ENCODE measurements at places on chromosomes 2 and 18.

DNA sequence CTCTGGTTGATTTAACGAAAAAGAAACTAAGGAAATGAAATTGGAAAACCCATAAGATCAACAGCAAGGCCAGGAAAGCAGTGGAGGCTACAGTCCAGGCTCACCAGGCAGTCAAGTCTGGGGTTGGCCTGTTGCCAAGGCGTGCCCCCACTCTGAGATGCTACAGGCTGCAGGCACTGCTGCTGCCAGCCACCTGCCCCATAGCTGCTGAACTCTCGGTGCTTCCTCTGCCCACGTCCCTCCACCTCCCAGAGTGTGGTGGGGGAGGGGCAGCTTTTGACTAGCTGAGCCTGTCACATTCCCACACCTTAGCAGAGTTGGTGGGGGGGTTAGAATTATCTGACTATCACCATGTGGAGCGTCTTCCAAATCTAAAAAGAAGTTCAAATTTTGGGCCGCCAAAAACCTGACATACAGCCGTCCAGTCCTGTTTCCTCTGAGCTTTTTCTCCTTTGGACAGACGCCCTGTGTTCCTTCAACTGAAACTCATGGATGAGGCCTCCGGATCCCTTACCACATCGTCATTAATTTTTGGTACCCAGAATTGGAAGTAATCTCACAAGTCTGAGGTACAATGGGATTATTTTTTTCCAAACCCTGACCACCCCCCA lies 3.9 kb upstream of the SH3RF3 start:
- no peak for DNase-seq

- no peak for DNase-seq
Observed at GRCh38 chr2:178392215-178392614, 58.8 kb downstream of the PRKRA start.

GRCh38 chr2:197786010-197786877 lies 1.1 kb upstream of the BOLL start:
- DNase-seq: peak; percentile 69

DNA sequence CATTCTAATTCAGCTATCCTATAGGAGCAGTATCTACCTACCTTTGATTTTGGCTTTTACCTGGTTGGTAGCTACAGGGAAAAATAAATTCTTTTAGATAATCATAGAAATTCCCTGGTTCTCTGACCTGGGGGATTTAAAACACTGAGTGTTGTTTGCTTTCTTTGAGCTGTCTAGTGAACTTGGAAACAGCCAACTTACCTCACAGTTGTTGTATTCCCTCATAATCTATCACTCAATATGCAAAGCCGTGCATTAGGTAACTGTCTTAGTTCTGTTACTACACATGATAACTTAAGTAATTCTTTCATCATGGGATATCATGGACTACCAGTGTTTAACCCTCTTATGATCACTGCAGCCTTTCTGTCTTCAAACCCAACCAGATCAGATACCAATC lies 127.8 kb downstream of the TTC27 start:
- DNase-seq: no peak

DNA sequence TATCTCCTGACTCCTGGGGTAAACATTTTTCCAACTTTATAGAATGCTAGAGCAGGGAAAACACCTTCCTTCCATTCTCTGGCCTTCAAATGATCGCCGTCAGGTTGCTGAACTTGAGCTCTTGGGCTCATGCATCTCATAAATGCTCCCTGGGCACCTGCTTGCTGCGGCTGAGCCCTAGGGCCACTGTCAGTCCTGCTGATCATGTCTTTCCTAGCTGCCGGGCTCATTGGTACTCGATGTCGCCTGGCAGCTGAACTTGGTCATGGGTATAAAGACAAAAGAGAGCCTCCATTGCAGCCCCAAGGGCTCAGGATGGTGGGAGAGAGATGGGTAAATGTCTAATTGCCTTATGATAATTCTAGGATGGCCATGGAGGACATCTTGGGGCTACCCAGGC lies 80.6 kb downstream of the HS1BP3 start:
- DNase-seq: no peak

GRCh38 chr2:15226661-15227060 lies 334.5 kb downstream of the NBAS start:
- no peak for DNase-seq

GRCh38 chr2:113407446-113408099 lies 29.9 kb upstream of the ZNG1B start:
- DNase-seq: no peak

DNA sequence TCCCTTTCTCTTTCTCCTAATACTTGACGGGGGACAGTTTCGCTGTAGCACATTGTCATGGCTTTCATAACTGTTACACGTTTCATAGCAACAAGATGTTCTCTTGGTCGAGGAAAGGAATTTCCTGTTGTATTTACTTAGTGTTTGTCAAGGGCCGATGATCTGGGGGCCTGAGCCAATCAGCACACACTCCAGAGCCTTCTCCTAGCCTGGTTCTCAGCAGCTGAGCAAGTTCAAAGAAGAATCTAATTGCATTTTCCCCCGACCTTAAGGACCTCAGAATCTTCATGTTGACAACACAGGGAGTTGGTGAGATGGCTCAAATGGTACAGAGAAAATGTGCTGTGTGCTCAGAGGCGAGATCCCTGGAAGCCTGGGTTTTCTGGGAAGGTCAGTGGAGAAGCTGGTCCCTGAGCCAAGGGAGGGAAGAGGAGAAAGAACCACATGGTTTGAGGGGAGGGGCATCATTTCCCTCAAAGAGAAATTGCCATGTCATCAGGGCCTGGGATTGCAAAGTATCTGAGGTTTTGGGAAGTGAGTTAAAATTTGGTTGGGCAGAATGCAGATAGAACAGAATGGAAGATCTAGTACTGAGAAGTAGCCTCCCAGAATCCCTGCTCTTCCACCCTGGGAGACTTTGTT lies 76.9 kb upstream of the AGAP1 start:
- DNase-seq: no peak

GRCh38 chr2:28357948-28358667 lies 34.5 kb upstream of the FOSL2 start:
- DNase-seq: no peak

DNA sequence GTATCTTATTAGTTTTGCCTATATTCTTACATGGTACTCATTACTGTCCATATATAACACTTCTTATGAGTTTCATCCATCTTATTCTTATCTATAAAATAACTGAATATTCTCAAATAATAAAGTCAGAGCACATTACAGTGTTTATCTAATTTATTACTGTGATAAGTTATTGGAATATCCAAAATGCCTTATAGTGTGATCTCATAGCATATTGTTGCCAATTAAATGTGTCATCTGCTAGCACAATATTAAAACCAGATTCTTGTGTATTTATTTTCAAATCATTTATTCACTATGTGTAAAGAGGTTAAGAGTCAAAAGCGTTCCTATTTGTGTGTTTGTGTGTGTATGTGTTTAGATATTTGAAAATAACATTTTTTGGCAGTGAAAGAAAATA lies 151.9 kb downstream of the WDR7 start:
- DNase-seq: no peak

GRCh38 chr2:52919673-52920072 lies 847.9 kb upstream of the CHAC2 start:
- no peak for DNase-seq

DNA sequence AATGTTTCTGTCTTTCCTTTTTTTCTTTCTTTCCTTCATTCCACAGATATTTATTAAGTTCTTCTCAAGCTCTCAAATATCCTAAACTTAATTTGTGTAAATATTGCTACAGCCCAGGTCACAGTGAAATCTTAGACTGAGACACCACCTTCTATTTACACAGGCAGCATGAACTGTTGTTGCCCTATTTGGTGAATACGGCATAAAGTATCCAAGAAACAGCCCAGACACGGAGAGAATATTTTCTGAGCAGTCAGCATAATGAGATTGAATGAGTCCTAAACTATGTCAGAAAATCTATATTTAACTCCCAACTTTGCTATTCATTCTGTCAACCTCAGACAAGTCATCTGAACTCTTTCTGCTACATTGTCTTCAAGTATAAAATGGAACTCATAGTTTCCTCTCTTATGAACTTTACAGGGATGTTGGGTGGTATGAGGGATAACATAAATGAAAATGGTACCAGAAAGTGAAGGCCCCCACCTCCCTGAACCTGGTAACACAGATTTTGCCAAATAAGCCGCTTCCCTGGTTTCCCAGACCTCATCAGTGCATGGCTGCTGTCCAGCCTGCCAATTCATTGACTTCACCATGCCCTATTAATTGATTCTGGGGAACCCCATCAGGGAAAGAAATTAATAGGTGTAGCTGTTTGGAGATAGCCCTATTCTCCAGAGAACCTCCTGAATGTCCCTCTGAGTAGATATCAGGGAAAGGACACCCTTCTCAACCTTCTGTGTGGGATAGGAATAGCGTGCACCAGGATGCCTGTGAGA lies 235.9 kb downstream of the SETBP1 start:
- DNase-seq: no peak

DNA sequence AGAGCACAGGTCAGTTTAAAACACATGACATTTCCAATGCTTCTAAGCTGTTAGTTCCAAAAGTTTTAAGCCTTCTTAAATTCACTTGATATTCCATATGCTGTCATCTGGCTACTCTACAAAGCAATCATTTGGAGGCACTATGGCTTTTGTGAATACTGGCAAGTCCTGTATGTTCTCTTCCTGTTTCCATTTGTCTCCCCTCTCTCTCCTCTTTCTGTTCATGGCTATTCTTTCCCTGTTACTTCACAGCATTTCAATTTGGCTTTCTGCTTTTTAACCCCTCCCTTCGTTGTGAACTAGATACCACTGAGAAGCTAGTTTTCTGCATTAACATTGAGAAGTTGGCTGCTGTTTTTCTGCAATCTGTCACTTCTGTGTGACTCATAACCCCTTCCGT lies 1337.2 kb upstream of the CELF4 start:
- DNase-seq: no peak

DNA sequence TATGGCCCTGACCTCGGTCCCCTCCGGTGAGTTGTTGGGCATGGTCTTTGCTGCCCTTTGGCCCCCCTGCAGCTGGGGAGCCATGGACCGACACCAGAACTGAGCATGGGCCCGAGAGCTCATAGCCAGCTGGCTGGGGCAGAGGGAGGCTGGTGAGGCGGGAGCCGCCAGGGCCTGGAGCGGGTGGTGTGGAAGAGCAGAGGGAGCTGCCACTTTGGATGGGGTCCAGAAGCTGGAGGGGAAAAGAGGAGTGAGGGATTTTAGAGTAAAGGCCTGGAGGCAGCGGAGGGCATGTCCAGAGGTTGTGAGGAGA lies 16.5 kb upstream of the CNNM3 start:
- DNase-seq: no peak

- no peak for DNase-seq
Observed at GRCh38 chr2:177242121-177242987, 22.2 kb downstream of the NFE2L2 start.

DNA sequence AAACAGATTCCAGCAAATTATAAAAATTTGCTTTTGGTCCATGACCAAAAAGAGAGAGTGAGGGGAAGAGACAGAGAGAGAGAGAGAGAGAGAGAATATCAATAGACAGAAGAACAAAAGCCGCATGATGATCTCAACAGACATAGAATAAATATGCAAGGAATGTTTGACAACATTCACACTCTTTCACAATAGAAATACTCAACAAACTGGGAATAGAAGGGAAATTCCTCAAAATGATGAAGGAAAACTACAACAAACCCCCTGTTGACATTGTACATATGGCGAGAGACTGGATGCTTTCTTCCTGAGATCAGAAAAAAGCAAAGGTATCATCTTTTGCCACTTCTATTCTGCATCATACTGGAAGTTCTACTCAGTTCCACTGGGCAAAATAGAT lies 309.7 kb downstream of the RAD51AP2 start:
- DNase-seq: no peak

GRCh38 chr2:16513626-16514025 lies 152.0 kb downstream of the CYRIA start:
- no peak for DNase-seq
